Motor neuron (in vitro differentiated cells): ENCODE measurements at places on chromosomes 2 and 18. TPM values are rescaled to one million over a fixed set of nuclear protein-coding genes. Genes with fewer than 3 reads are reported as not detected.

Gene AOX1
- 1.3 and 2.7 TPM in 2 replicates for total RNA-seq

Gene RETREG2
- 41.0 and 45.1 TPM in 2 replicates for total RNA-seq

Gene LRRC30
- 0.90 TPM in 1 of 2 replicates, not detected in the other for total RNA-seq

Gene ALPP
- 0.97 and 1.6 TPM in 2 replicates for total RNA-seq

Gene MYOM1
- 0.87 and 1.2 TPM in 2 replicates for total RNA-seq

GRCh38 chr2:35410431-35411061 is 945.0 kb upstream of the CRIM1 start:
- ATAC-seq = no peak

- no peak for ATAC-seq
These were observed 113.8 kb downstream of the NFATC1 start for GRCh38 chr18:79509536-79509930.

DNA sequence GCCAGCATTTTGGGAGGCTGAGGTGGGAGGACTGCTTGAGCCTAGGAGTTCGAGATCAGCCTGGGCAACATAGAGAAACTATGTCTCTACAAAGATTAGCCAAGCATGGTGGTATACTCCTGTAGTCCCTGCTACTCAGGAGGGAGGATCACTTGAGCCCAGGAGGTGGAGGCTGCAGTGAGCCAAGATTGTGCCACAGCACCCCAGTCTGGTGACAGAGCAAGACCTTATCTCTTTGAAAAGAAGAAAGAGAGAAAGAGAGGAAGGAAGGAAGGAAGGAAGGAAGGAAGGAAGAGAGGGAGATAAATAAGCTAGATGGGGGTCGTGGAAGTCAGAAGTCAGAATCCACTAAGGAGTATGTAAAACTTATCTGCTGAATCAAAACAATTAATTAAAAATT is 16.2 kb downstream of the GPR75 start:
- ATAC-seq = no peak

DNA sequence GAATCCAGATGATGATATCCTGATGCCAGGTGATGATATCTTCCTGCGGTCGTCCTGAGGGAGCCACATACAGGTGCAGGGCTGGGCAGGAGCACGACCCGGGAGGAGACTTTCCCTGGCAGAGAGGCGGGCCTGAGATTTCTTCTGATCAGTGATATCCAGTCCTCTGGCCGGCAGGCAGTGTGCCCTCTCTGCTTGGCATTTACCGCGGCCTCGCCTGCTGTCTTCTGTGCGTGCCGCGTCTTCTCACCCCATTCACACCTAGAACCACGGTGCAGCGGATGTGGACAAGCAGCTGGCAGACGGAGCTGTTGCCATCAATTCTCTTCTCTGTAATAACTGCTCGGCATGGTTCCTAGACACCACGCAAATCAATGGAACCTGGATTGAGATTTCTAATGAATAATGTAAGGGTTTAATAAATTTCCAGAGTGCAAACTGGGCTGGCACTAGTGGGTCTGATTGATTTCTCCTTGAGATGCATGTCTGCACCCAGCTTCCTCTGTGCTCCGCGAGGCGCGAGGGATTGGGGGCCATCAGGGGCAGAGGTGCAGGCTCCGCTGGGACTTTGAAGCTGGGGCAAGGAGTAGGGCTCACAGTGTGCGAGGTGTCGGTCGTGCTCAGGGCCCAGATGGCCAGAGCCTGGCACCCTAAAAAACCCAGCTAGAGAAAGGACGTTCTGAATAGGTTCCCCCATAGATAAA is 208.9 kb upstream of the HDAC4 start:
- no peak for ATAC-seq

DNA sequence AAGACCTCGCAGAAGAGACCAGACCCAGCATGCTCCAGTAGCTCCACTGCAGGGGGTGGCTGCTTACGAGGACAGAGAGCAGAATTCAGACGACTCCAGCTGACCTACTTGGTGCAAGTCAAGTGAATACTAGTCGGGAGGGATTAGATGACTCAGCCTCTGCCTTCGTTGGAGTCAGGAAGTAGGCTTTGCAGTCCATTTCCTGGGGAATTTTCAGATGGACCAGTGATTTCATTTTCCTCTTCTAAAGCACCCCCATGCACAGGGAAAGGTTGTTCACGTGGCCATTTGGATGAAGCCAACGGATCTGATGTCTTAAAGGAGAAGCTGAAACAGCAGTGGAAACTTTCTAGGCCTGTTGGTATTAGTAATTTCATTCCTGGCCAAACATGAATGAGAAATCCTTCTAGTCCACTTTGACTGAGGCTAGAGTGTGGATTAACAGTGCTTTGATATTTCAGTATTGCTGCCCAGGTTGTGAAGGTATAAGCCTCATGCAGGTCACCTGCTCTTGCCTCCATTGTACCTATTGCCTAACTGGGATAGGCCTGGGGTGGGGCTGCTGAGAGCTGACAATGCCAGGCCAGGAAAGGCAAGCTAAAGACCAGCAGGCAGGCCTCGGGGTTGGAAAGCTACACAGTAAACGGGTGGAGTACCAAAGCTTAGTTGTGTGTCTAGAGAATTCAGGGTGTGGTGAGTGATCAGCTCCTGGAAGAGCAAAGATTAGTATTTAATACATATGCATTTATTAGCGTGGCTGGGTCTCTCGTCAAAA is 117.6 kb upstream of the FOSL2 start:
- peak; percentile 10 for ATAC-seq

DNA sequence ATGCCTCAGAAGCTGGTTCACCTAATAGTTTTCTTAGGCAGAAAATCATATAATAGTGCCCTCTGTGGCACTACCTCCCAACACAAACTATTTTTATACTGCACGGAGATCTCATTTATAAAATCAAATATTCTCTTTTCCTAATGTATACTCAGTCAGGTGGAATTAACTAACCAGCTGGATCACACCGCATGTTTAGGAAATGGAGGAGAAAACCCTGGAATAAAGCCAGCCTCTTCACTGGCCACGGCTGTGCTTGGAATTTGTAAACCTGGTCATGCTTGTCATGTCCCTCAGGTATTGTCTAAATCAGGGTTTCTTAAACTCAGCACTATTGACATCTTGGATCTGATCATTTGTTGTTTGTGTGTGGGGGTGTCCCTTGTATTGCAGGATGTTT is 85.6 kb downstream of the DOCK10 start:
- ATAC-seq = no peak

GRCh38 chr2:167701651-167702050 is 545.7 kb downstream of the STK39 start:
- no peak for ATAC-seq

- ATAC-seq = no peak
These were observed 372.5 kb downstream of the RIT2 start for GRCh38 chr18:42742969-42743368.

GRCh38 chr2:144905956-144906355 is 386.0 kb upstream of the ZEB2 start:
- no peak for ATAC-seq

DNA sequence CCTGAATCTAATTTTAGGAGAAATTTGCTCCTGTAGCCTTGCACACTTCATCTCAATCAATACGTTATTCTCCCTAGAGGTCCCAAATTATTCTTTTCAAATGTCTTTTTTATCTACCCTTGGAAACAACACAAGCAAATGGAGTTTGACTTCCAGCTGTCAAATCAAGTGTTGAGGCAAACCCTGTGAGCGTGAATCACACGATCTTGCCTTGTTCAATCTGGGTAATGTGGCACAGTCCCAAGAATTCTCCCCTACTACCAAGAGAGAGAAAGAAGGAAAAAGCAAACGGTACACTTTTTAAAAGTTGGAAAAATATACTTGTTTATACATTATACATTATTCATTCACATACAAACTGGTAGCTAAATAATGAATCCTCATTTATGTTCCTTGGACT is 2035.3 kb upstream of the CELF4 start:
- no peak for ATAC-seq

DNA sequence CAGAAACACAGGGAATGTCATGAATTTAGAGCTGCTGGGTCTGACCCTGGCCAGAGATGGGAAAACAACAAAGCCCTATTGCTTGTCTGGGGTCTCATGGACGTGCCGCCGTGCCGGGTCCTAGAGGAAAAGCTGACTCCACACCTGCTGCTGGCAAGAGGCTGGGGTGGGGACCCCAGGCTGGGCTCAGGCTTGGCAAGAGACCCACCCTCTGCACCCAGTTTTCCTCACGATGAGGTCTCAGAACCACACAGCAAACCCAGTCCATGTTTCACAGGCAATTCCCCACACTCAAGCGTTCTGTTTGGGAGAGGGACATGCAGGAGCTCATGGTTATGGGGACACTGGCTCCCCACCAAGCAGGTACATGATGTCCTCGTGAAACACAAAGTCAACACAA is 367.3 kb upstream of the SALL3 start:
- no peak for ATAC-seq

DNA sequence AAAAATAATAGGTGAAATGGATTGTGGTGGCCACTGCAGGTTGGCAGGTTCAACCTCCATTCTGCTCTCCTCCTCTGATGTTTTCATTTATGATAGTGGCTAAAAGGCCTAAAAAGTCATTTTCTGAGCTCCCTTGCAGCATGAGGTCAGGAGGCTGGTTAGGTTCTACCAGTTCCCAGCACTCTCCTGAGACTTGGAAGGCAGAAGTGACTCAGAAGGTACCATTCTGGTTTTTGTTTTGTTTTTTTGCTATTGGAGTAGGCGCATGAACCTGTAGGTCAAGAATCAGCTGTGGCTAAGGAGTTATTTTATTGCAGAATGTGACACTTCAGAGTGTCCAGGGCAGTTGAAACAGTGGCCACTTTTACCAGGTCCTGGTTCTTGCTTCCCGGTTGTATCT is 181.9 kb downstream of the CCDC102B start:
- no peak for ATAC-seq

DNA sequence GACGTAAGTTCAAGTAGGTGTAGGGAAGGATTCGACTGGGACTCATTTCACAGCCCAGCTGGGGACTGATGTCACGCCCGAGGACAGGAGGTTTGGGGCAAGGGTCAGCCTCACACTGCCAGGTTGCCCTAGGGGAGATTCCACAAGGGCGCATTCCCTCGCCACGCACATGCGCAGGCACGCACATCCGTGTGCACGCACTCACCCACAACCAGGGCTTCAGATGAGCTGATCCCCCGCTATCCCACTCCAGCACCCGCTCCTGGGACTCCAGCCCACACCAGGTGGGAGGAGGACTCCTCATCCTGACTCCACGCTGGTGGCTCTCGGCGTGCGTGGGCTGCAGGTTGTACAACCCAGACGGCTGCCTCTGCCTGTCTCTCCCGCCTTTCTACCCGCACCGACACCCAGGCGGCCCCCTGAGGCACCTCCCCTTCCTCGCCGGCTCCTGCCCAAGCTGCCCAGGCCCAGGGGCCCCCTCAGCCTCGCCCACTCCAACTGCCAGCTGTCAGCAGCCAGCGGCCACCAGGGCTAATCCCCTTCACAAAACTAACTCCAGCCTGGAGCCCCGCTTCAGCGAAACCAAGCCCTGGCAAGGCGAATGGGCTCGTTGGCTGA is 47.8 kb upstream of the FOSL2 start:
- no peak for ATAC-seq

- ATAC-seq = peak; percentile 21
These were observed 373.2 kb downstream of the TRIB2 start for GRCh38 chr2:13089971-13090370.

DNA sequence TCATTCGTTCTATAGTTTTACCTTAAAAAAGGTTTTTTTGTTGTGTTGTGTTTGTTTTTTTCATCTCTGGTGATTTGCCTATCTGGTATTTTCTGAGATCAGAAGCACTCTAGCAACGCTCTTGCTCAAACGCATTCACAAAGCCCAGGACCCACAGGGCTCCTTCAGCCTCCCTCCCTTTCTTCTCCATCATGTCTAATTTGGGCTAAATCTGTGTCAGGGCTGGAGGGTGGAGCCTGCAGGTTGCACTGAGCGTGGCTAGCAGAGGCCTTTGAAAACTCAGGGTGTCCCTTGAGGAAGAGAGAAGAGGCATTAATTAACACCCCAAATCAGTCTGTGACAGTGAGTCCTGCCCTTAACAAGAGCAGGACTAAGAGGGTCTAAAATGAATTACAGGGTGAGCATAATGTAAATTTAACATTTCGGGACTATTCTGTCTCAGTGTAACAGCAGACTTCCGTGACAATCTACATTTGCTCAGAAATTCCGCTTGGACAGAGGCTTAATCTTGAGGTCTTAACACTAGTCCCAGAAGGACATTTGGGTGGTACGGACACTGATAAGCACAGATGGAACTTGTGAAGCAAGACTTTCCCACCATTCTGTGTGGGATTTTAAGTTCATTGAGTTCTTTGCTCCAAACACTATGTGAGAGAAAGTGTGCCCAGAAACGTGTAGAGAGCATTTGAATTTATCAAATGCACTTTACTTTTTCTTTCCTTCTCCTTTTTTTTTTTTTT is 174.4 kb upstream of the APCDD1 start:
- ATAC-seq = no peak

DNA sequence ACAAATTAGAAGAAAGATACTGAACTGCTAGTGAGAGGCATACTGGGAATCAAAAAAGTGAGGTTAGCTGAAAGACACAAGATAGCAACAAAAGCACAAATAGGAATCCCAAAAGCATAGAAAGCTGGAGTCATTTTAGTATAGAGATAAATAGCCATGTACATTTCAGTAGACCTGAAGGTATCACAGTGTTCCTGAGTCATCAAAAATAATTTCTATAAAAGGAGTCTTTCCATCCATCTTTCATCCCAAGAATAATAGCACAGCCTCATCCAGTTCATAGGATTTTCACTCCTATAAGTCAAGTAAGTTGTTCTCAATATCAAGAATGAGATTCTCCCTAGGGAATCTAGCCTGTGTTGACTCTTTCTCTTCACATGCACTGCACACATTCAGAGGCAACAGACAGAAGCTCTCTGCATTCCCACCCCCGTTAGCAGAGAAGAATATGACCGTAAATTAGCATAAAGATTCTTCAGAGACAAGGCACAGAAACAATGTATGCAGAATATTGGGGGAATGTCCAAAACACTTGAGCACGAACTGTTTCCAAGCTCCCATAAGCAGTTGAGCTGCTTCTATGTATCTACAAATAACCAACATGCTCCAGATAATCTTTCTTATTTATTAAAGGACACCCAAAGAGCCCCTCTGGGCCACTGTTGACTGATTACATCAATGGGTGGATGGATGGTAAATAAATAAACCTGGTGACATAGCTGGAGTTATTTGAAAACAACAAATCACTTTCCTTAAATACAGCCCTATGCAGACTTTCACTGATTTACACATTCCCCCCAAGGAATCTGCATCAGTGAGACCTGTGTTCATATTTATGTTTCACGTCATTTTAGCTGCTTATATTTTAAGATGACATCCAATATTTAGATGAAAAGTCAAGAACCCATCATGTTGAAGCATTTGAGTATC is 174.5 kb upstream of the PKDCC start:
- ATAC-seq = peak; percentile 70

- no peak for ATAC-seq
These were observed 386.4 kb upstream of the SLC14A2 start for GRCh38 chr18:45228796-45229388.

DNA sequence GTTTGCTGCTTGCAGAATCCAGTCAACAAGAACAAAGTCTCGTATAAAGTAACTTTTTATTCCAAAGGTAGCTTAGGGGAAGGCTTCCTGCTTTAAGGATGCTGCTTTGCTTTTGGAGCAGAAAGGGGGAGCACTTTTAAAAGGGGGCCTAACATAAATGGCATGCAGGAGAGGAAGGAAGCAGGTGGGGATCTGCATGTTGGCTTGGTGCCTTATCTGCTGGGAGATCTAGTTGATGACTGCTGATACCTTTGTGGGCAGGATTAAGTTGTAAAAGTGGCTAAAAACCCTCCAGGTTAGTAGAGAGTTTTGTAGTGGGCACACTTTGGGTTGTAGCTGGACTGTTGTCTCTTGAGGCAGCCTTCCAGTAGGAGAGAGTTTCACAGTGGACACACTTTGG is 22.5 kb downstream of the UBR3 start:
- no peak for ATAC-seq

GRCh38 chr18:79487801-79488201 is 92.1 kb downstream of the NFATC1 start:
- ATAC-seq = no peak

GRCh38 chr2:191255756-191256312 is 10.6 kb downstream of the MYO1B start:
- peak; percentile 28 for ATAC-seq
